ENCODE measurements at places on chromosomes 4 and X.

- no peak for DNase-seq
Measured at GRCh38 chr4:112315446-112315845, 18.3 kb downstream of the ALPK1 start.

DNA sequence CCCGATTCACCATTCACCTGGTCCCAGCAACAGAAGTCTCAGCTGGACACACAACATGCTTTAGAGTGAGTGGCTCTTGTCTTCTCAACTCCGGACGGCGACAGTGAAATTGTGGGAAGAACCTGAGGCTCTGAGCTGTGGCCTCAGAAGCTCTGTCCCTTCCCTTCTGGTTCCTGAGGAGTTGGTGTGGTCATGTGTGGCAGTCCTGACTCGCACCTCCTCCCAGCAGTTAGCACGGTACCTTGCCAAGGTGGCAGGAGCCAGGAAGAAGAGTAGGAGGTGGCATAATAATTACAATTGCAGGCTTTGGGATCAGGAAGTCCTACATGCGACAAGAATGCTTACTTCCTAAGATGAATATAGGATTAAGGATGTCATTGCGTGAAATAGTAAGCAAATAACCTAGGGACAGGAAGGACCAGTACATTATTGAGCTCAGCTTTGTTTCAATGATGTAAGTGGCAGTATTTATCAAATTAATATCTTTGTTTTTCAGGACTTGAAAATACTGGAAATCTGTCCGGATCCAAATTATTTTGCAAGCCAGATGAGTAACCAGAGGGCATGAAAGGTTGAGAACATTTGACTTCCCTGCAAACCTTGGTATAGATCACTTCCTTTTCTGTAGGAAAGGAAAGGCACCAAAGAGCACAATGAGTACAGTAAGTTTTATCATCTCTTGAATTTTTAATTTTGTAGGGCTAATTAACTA lies 21.1 kb downstream of the RNF4 start:
- peak; percentile 42 for DNase-seq

- DNase-seq = peak; percentile 44
Measured at GRCh38 chr4:87527431-87528220, 1.6 kb downstream of the SPARCL1 start.

GRCh38 chr4:108846568-108846967 lies 83.7 kb upstream of the ETNPPL start:
- DNase-seq = peak; percentile 41

DNA sequence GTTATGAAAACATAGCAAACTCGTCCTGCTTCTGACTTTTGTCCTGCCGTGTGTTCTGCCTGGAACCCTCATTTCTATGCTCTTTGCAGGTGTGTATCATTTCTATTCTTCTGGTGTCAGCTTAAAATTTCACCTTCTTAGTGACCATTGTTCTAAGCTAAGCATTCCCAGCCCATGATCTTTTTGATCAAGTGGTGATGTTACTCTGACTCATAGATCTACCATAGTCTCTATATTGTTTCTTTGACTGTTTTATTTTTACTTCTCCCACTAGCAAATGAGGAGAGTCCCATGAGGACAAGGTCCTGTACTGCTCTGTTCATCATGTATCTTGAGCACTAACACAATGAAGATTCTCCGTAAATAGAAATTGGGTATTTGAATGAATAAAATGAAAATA lies 14.1 kb upstream of the CXCL6 start:
- DNase-seq = peak; percentile 33

GRCh38 chr4:37383579-37384229 lies 139.2 kb downstream of the NWD2 start:
- peak; percentile 15 for DNase-seq

DNA sequence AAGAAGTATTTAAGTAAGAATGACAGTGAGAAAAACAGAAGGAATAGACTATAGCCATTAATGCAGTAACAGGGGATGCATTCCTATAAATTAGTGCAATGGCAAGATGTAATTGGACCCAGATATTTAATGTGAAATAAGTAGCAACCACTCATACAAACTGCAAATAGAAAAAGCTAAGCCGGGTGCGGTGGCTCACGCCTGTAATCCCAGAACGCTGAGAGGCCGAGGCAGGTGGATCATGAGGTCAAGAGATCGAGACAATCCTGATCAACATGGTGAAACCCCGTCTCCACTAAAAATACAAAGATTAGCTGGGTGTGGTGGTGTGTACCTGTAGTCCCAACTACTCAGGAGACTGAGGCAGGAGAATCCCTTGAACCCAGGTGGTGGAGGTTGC lies 845.8 kb downstream of the PDHA2 start:
- DNase-seq = no peak

GRCh38 chr4:115865736-115866135 lies 752.3 kb upstream of the NDST4 start:
- DNase-seq = no peak

DNA sequence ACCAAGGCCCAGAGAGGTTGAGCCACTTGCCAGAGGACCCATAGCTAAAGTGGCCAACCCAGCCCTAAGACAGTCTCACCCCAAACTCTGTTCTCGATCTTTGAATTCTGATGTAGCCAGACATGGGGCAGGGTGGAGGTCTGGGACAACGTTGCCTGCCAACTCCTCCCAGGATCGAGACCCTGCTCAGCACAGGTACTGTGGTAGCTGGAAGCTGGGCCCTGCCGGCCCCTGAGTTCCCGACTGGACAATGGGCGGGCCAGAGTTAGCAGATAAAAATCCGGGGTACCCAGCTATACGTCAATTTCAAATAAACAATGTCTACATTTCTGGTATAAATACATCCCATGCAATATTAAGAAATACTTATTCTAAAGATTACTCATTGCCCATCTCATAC lies 35.3 kb downstream of the ADRA2C start:
- DNase-seq = no peak

- DNase-seq = peak; percentile 27
Measured at GRCh38 chr4:88137112-88137511, 21.3 kb downstream of the ABCG2 start.

GRCh38 chr4:163317110-163317509 lies 15.3 kb downstream of the NPY1R start:
- no peak for DNase-seq

DNA sequence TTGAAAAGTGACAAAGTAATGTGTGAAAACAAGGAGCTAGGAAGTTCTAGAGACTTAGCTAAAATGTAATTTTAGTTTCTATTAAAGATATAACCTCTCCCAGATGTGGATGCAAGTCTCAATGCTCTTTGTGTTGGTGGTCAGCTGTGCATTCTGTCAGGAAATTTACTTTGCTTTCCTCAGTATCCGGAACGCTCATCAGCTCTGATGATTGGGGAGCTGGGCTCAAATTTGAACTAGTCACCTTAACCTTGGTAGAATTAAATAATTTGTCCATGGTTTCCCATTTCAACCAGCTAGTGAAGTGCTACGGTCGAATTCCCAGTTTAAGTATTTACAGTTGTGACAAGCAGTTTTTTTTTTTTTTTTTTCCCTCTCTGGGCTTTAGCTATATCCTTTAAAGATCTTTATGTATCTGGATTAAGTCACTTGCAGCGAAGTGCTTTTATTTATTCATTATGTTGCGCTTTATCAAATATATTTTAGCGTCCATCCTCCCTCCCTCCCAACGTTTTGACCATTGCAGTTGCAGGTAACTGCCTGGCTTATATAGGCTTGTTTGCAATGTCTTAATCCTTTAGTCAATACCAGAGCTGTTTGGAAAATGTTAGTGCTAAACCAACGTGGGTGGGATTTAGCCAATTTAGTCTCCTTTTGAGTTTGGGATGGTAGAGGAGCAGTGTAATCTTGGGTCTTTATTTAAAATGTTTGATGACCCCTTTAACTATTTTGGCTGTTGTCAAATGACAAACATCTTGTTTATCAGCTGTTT lies 2.1 kb downstream of the OGT start:
- DNase-seq = no peak

DNA sequence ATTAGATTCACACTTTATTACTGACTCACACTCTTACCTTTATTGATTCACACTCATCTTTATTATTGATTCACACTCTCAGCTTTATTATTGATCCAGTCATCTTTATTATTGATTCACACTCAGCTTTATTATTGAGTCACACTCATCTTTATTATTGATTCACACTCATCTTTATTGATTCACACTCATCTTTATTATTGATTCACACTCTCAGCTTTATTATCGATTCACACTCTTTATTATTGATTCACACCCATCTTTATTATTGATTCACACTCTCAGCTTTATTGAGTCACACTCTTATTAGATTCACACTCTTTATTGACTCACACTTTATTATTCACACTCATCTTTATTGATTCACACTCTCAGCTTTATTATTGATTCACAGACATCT lies 31.3 kb downstream of the HTRA3 start:
- DNase-seq = no peak

GRCh38 chr4:83639849-83640493 lies 104.1 kb downstream of the GPAT3 start:
- DNase-seq = peak; percentile 77

DNA sequence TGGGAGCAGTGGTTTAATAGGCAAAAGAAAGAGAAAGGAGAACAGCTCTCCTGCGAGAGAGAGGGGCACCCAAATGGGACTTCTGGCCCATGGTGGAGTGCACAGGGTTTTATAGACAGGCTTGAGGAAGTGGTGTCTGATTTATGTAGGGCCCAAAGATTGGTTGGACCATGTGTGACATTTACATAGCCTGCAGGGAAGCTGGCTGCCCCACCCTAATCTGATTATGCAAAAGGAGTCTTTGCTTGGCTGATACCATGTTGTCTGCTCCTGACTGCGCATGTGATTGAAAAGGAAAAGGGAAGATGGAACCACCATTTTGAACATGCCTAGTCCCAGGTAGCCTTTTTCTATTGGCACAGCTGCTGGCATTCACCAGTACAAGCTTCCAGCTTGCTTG lies 100.0 kb upstream of the DIPK2B start:
- no peak for DNase-seq

- DNase-seq = peak; percentile 38
Measured at GRCh38 chrX:154436983-154437752, at the start of gene GDI1. GDI1 (plus strand) TSS chrX:154437154; CDS start chrX:154437255, 101 bp downstream.

GRCh38 chr4:164828955-164829354 lies 48.0 kb upstream of the APELA start:
- DNase-seq = no peak

DNA sequence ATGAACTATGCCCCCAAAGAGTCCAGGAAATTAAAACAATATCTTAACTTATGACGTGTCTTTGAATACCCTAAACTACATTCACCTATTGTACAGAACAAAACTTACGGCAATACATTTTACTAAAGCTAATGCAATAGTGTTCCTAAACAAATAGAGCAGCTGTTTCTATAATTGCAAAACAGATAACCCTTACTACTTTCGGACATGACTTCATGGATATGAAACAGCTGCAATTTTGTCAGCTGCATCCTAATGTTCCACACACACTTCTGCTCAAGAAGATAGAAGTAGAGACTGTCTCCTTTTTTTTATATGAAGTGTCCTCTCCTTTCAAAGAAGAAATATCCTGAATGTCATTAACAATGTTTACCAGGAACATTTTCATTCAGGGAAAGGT lies 174.9 kb downstream of the ACTRT1 start:
- no peak for DNase-seq

DNA sequence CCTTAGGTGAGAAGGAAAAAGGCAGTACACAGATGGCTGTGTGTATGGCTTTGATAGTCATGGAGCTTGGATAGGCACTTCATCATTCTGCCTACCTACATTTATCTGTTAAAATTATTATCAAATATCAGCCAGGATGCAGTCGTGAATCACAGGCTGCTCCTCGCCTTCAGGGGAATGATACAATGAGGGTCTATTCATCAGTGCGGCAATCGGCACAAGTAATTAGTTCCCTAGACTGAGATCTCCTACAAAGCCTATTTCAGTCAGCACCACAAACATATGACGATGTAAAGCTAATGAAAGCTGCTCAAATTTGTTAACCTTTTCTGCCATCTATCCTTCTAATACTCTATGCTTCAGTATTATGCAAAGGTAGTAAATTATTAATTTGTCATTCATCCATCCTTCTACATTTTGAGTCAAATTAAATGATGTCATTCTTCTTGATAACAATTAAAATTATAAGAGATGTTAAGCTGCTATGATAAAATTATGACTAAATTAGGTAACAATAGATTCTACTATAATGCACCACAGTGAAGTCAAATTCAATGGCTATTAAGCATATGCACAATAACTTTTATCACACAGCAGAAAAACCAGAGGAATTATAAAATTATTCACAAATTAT lies 19.0 kb downstream of the MAB21L2 start:
- no peak for DNase-seq

GRCh38 chr4:123941306-123941705 lies 544.7 kb downstream of the SPRY1 start:
- DNase-seq = peak; percentile 56

- no peak for DNase-seq
Measured at GRCh38 chr4:10974371-10974770, 289.8 kb upstream of the CLNK start.

GRCh38 chrX:109658391-109658790 lies 33.4 kb upstream of the KCNE5 start:
- no peak for DNase-seq

DNA sequence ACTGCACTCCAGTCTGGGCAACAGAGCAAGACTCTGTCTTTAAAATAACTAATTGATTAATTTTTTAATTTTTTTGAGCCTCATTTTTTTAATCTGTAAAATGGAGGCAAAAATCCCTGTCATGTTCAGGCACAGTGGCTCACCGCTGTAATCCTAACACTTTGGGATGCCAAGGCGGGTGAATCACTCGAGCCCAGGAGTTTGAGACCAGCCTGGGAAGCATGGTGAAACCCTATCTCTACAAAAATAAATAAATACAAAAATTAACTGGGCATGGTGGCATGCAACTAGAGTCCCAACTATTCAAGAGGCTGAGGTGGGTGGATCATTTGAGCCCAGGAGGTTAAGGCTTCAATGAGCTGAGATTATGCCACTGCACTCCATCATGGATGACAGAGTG lies 15.4 kb downstream of the AMTN start:
- no peak for DNase-seq

DNA sequence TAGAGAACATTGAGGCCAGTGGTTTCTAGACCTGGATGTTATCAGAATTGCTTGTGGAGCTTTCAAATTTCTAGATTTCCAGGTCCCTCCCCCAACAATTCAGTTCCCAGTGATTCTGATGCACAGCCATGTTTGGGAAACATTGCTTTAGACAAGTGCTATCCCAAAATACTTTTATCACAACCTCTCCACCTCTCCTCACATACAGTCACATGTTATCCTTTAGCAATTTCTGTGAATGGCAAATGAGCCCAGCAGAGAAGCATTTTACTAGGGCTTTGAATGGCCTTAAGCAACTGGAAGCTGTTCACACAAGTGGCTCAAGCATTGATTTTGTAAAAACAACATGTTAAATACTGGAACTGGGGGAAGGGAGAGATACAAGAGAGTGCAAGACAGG lies 29.7 kb downstream of the DCX start:
- DNase-seq = no peak

DNA sequence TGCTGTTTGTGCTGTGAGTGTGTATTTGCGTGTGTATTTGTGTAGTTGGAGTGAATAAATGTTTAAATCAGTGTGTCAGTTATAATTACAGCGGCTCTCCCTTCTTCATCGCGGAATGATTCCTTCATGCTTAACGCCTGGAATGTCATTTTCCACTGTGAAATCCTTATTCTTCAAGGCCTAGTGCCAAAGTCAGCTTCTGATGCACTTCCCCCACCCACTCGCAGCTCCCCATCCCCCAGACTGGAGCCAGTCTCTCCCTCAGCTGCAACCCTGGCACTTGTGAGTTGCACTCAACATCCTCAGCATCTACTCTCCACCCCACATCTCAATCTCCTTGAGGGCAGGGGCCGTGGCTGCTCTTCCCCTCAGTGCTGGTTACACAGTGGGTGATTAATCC lies 583.0 kb downstream of the BCOR start:
- DNase-seq = no peak
